ENCODE measurements at places on chromosomes 4 and X. TPM values are rescaled to one million over a fixed set of nuclear protein-coding genes. Genes with fewer than 3 reads are reported as not detected.

DNA sequence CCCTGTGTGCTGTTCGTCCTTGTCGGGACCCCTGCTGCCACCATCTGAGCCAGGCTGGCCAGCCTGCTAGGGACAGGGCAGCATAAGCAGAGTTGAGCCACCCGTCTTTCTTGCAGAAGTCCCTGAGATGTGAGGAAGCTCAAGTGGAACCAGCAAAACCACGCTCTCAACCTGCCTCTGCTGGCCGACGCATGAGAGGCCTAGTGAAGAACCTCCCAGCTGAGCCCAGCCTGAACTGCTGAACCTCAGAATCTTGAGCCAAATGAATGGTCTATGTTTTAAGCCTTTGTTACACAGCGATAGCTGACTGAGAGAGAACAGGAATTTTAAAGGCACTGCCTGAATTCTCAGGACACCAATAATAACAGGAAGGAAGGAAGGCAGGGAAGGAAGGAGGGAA is 98.9 kb upstream of the ADRA2C start:
- no peak for DNase-seq

- DNase-seq: no peak
Observed at GRCh38 chrX:42715701-42716262, 62.2 kb downstream of the PPP1R2C start.

DNA sequence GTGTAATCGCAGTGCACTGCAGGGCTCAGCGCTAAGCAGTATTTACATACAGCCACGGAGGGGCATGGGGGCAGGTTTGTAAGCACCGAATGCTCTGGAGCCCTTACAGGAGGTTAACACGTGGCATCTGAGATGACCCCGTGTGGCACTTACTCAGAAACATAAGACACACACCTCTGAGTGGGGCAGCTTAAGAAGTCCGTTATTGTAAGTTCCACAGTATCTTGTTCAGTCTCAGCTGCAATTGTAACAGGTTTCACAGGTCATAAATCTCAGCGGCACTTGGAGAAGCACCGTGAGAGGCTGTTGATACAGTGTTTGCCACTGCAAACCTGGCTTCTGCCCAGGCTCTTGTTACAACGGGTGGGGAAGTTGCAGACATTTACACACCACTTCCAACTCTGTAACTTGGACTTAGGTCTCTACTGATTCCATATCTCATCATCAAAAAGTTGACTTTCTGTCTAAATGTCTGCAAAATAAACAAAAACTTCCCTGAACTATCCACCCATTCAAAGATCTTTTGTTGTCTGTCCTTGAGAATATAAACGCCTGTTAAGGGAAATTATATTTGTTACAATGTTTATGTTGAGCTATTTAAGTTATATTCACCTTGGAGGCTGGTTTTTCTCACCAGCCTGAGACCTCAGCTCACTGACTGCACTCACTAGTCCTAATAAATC is 10.3 kb downstream of the CPLX1 start:
- DNase-seq: no peak

The F8A3 gene
- total RNA-seq: 4.5 TPM

DNA sequence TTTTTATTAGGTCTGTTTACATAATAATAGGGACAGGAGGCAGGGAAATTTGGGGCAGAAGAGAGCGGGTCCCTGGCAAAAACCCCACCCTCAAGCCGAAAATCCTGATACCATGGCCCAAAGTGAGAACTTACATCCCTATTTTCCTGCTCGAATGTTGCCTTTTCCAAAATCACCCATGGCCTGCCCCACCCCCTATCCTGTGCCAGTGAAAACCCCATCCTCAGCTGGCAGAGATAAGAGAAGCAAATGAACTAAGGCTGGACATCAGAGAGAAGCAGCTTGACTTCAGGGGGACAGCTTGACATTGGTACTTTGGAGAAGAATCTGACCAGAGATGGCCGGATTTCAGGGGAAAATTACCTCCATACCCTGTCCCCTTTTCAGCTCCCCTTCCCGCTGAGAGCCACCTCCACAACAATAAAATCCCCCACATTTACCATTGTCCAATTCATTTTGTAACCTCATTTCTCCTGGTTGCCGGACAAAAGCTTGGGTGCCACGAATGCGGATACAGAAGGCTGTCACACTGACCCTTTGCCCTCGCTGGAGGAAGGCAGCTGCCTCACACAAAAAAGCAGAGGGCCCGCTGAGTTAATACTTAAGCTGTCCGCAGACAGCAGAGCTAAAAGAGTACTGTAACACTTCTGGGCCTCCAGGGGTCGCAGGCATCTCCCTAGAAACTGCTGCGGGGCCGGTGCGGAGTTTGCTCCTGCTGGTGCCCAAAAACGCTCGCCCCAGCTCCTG is 196.2 kb downstream of the SNCA start:
- DNase-seq: peak; percentile 62

DNA sequence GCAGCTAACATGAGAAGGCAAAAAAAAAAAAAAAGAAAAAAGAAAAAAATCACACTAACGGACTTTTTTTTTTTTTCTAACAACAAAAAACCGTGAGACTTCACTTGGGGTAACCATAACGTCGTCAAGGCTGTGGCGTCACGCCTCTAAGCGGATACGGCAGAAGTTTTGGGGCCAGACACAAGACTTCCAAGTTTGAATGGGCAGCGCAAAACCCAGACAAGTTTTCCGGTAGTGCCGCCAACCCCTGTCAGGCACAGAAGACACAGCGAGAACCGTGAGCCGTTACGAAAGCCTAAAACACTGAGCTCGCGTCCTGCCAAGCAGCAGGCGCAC is 556 bp upstream of the SMARCA5 start:
- peak; percentile 95 for DNase-seq

DNA sequence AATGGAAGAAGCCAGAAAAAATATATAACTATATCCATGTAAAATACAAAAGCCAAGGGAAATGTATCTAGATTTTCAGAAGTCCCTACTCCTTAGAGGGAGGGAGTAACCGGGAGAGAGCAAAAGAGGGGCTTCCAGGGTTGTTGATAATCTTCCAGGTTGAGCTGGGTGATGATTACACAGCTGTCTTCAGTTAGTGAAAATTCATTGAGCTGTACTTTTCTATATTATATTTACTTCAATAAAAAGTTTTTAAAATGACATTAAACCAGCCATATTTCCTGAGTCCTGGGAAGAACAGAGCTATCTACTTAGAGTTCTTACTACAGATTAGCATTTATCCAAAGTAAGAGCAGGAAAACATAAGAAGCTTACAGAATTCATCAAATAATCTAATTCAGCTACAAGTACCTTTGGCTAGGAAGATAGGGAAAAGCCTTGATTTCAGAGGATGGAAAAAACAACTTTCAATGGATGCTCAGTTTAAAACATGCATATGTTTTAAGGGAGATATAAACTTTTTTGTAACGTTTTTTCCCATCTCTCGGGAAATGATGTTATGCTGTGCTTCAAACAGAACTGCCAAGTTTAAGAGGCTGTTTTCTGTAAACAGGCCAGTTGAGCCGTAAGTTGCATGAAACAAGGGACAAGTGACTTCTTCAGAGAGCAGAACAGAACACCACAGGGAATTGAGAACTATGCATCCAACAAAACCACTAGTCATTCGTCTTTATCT is 204.6 kb downstream of the SCFD2 start:
- no peak for DNase-seq

The OPRPN gene
- total RNA-seq: not detected

DNA sequence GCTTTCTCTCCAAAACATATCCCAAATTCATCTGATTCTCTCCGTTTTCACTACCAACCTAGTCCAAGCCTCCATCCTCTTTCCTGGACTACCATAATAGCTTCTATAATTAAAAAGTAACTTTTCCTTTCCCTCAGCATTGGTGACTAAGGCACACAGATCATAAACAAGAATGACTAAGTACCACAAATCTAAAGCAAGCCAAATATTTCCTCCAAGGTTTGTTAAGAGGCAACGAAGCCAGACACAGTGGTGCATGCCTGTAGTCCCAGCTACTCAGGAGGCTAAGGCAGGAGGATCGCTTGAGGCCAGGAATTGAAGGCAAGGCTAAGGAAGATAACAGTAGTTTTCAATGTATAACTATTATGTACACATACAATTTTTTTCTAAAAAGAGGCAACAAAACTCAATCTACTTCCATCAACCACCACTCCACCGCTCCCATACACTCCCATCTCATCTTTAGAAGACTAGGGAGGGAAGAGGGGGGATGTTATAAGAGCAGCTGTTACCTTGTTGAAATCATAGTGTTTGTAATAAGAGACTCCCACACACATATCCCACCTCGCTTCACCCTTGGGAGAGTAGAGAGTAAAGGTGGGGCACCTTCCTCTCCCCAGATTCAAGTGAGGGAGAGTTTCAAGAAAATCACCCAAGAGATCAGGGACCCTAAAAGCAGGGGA is 4.2 kb upstream of the JCHAIN start:
- DNase-seq: no peak

The GAGE2A gene
- total RNA-seq: not detected

GRCh38 chr4:61070269-61070668 is 129.9 kb upstream of the ADGRL3 start:
- DNase-seq: no peak

The NXF2 gene
- not detected for total RNA-seq

The MSN gene
- 361 TPM for total RNA-seq

The SULT1B1 gene
- not detected for total RNA-seq

The PNMA3 gene
- not detected for total RNA-seq

All from Karpas-422 (cell line).